ENCODE measurements at places on chromosomes 1 and 21.

DNA sequence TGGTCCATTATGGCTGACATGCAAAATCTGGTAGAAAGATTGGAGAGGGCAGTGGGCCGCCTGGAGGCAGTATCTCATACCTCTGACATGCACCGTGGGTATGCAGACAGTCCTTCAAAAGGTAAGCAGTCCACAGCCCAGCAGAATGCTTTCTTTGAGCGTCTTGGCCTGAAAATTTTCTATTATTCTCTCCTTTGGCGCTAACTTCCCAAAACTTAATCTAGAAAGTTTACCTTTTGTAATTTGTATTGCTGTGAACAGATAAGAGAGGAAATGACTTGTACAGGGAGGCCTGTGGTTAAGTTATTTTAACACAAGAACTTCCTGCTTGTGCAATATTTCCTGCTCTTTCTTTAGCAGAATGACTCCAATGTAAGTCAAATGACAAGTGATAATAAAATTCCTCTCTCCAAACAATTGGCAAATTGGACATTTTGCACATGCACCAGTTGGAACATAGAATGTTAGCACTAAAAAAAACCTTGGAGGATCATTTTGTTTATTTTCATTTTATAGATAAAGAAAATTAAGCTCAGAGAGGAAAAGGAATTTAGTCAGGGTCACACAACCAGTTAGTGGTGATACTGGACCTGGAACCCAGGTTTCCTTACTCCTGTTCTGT is 18.9 kb downstream of the CAP1 start:
- DNase-seq: peak; percentile 23

GRCh38 chr1:223411309-223411708 is 18.1 kb downstream of the CCDC185 start:
- peak; percentile 69 for DNase-seq

GRCh38 chr1:71502006-71502405 is 421.2 kb upstream of the ZRANB2 start:
- DNase-seq: no peak

DNA sequence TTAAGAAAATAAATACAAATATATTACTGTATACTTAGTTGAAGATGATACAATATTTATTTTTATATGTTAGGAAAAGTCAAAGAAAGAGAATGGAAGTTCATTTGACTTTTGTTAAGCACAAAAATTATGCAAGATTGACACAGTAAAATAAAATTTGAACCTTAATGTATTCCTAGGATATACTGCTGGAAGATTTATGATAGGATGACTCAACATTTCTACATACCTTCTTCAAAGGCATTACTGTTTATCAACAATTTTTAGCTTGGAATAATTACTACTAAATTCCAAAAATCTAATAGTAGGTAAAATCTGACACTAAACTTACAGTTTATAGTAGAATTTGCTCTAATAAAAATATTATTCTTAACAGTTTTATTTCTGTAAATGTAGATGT is 257.3 kb upstream of the ADAMTS5 start:
- DNase-seq: no peak

Data from fibroblast of skin of right quadriceps (primary cell).